ENCODE measurements at places on chromosomes 3 and 15. TPM values are rescaled to one million over a fixed set of nuclear protein-coding genes. Genes with fewer than 3 reads are reported as not detected.
A peak's percentile ranks its signal among the peaks of the same experiment; 100 is the strongest.

Gene ZNF660
- not detected for total RNA-seq

Gene CLK3
- total RNA-seq = 117 TPM

DNA sequence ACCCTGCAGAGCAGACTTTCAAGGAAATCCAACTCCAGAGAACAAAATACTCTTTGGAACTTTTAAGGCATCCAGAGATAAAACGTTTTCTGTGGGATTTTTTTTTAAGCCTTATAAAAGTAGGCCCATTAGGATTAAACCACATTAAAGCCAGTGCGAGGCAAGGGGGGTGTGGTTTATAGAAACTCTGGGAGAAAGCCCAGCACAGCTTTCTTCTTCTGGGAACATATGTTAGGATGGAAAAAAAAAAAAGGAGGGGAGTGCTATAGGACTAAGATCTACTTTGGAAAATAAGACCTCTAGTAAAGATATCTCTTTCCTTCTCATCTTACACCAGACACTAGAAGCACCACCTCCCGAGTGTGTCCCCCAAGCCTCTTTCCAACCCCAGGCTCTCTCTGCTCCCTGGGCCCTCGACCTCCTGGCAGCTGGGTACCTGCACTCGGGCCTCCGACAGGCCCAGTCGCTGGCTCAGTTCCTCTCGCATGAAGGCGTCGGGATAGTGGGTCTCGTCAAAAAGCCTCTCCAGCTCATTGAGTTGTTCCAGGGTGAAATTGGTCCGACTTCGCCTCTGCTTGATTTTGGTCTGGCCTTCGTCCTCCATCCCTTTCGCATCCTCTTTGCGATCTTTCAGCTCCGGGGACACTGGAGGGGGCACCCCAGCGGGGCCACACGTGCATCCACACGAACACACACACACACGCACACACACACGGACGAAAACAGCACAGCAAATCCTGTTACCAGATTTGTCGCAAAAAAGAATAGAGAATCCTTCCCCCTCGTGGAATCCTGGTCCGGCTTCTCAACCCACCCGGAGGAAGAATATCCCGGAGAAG, 3.8 kb downstream of the SHOX2 start:
- no peak for ATAC-seq

GRCh38 chr3:115891006-115891636, 267.8 kb downstream of the GAP43 start:
- no peak for ATAC-seq

DNA sequence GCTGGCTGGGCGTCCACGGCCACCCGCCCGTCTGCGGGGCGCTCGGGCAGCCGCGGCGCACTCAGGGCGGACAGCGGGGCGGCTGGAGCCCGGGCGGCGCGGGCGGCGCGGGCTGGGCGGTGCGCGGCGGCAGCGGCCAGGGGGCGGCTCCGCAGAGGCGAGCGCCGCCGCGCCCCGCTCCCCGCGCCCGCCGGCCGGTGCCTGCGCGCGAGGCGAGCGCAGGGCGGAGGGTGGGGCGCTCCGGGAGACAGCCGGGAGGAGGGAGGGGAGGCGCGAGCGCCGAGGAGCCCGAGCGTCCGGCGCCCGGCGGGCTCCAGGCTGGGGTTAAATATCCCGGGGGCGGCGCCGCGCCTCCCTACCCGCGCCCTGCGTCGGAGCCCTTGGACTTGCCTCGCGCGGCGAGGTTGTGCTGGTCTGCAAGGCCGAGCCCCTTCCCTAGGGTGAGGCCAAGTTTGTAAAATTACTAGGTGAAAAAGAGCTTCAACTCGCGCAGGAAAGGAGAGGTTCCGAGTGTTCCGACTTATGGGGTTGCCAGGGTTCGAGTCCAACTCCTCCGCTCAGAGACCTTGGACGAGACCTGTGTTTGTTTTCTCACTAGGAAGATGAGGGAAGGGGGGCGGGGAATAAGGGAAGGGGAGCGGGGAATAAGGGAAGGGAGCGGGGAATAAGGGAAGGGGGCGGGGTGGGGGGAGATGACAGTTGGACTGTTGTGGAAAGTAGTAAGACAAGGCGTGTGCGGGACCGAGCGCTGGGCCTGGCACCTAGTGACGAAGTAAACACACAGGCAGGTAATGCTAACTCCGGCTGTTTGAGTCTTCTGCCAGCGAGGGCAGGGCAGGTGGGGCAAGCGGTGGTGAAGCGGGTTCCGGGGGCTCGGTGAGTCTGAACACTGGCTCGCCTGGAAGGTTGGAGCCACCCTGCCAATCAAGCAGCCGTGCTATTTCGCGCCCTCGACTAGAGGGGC, at the start of gene TNFAIP8L3:
Gene TNFAIP8L3, minus strand, starts transcription at position 301 of the 964 bp plus-strand sequence. CDS start 311 bp downstream, outside the sequence.
- no peak for ATAC-seq

- ATAC-seq = no peak
Measured at GRCh38 chr3:123281929-123282328, 80.2 kb downstream of the SEC22A start.

GRCh38 chr3:190036631-190037030, 84.1 kb downstream of the P3H2 start:
- ATAC-seq = no peak

- ATAC-seq = peak; percentile 74
Measured at GRCh38 chr3:56612146-56612545, 55.2 kb downstream of the CCDC66 start.

- ATAC-seq = peak; percentile 77
Measured at GRCh38 chr3:138234401-138235179, 47.5 kb downstream of the ARMC8 start.

- no peak for ATAC-seq
Measured at GRCh38 chr15:33293713-33294334, 16.9 kb upstream of the RYR3 start.

GRCh38 chr3:47984075-47984728, 32.0 kb downstream of the MAP4 start:
- ATAC-seq = no peak

DNA sequence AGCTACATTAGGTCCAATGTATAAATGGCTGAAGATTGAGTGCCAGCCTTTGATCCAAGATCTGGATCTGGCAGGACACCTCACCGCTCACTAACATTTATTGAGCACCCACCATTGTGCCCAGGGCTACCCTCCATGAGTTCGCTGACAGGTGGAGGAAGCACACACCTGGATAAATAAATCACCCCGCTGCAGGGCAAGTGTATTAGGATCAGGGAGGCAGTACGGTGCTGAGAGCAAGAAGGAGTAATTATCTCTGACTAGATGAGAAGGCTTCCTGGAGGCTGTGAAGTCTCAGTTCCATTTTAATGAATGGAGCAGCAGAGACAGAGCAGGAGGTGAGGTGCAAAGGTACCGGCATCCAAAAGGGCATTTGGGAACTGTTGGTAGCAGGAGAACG, 104.1 kb downstream of the LIPC start:
- ATAC-seq = no peak

- no peak for ATAC-seq
Measured at GRCh38 chr3:104526901-104527401, 839.8 kb upstream of the ALCAM start.
